ENCODE measurements at places on chromosomes 12 and 14.
A peak's percentile ranks its signal among the peaks of the same experiment; 100 is the strongest.

DNA sequence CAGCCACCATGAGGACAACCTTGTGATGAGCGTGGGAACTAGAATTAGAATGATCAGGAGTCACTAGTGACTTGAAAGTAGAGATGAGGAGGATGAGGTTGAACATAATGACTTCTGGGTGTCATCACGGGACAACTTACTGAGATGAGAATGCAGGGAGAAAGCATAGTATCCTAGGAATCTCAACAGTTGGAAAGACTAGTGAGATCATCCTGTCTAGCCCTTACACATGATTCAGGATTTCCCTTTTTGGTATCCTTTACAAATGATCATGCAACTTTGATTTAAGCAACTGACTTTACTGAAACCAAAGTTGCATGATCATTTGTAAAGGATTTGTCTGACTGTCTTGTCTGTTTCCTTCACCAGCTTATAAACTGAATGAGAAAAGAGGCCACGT lies 51.8 kb upstream of the HIF1A start:
- DNase-seq, result no peak

DNA sequence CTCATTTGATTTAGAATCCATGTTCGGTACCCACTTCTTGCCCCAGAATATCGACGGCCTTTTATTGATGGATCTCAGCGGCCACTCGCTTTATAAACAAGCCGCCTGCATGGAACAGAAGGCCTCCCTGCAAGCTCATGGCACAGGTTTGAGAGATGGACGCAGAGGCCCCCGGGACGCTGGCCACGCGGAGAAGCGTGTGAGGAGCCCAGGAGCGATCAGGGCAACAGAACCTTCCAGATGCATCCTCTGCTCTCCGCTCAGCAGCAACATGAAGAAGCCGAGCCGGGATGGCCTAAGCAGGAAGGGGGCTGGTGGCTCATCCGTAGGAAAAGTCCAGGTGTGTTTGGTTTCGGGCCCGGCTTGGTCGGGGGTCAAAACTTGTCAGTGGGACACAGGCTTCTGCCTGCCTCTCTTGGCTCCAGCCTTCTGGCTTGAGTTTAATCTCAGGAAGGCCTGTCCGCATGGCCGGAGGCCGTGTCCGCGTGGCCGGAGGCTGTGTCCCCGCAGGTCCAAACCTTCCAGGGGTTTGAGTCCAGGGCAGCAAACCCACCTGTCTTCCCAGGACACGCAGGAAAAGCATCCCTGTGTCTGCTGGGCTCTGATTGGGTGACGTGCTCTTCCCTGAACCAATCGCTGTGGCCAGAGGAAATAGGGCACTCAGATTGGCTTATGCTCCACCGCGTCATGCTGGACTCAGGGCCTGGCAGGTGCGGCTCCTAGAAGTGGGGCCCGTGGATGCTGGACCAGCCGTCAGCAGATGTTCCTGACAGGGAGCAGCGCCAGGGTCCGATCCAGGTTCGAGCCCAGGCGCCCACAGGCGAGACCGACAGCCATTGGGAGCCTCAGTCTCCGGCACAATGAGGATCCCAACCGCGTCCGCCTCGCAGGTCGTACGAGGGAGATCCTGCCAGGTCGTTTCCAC lies 65.0 kb downstream of the GALNT9 start:
- no peak for DNase-seq

GRCh38 chr14:101357559-101358319 lies 203.6 kb upstream of the DIO3 start:
- DNase-seq, result no peak

- no peak for DNase-seq
Measured at GRCh38 chr12:64998371-64999147, 122.5 kb downstream of the WIF1 start.

GRCh38 chr12:122250047-122250446 lies 16.2 kb downstream of the VPS33A start:
- peak; percentile 34 for DNase-seq

GRCh38 chr12:122902854-122903692 lies 7.1 kb upstream of the VPS37B start:
- no peak for DNase-seq

GRCh38 chr12:45130881-45131281 lies 80.0 kb upstream of the DBX2 start:
- peak; percentile 47 for DNase-seq

DNA sequence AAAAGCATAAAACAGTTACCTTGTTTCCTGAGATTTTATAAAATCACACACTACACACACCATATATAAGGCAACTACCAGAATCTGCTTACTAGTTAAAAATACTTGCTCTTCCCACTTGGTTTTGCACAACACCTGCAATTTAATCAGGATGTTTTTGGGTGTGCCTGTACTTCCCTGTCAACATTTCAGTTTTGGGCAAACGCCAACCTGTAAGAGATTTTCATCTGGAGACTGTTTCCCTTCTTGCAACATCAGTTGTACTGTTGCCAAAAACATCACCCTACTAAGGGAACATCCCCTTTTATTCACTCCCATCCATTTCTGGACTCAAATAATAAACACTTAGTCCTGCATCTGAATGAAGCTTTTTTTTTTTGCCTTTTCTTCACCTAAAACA lies 172.3 kb downstream of the DUSP6 start:
- DNase-seq, result no peak

GRCh38 chr14:75417674-75418073 lies 10.1 kb upstream of the JDP2 start:
- no peak for DNase-seq

DNA sequence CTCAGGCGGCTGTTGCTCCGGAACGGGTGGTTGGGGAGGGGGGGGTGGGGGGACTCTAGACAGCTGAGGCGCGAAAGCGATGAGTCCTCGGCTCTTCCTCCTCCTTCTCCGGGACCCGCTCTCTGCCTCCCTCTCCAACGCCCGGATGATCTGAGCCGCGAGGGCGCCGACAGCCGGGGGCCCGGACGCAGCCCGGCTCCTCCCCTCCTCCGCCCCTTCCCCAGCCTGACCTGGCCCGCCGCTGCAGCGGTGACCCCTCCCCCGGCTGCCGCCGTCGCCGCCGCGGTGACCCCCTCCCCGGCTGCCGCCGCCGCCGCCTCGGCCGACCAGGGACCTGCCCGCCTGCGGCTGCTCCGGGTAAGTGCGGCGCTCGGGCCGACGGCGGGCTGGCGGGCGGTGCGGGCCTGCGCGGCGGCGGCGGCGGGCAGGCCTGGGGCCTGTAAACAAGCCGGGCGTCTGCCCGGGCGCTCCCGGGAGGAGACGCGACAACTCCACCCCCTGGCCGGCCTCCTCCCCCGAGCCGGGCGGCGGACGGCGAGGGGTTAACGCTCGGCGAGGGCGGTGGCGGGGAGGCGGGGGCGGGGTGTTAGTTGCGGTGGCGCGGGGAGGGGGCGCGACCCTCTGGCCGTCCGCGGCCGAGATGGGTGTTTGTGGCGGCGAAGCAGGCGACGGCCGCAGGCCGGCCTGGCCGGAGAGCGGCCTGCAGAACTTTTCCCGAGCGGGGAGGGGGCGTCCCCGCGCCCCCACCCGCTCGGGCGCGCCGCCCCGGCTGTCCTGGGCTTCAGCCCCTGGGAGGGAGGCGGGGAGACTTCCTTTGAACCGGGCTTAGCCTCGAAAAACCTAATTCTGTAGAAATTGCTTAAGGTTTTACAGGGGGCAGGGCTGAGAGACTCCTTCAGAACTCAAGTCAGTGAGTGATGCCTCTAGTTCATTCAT lies 568 bp downstream of the PPM1A start:
- DNase-seq, result peak; percentile 67

GRCh38 chr14:77347751-77348150 lies 26.9 kb downstream of the GSTZ1 start:
- no peak for DNase-seq

DNA sequence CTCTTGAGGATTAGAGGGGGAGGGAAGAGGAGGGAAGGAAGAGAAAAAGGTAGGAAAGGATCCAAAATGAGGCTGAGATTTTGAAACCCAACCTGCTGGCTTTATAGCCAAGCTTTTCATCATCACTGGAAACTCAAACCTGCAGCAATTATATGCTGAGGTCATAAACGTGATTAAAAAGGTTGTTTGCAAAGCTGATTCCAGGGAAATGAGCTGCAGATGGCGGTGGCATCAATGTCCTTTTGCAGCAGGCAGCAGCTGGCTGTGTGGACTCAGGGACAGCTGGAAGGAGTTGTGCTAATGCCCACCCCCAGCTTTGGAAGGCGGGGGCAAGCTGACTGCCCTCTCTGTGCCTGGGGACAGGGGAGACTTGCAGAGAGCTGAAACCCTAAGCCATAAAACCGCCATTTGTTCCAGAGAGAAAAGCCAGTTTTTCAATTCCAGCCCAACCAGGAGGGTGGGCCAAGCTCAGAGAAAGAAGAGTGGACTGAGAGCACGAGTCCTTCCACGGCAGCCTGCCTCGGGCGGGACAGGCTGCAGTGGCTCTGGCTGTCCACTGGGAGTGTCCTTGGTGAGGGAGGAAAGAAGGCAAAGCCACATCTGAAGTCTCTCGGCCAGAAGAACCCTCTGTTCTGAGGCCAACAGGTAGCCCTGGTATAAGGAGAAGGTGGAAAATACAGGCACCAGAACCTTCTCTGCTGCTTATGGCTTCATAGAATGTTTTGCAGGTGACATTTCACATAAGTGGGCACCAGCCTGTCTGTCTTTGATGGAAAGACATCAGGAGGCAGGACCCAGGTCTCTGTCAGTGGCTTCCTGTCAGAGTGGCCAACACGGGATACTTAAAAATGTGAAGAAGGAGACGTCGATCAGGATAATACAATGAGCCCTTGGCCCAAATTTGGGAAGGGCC lies 90.7 kb downstream of the SINHCAF start:
- DNase-seq, result peak; percentile 45

- DNase-seq, result no peak
Measured at GRCh38 chr12:121036810-121037326, 2.2 kb downstream of the OASL start.

DNA sequence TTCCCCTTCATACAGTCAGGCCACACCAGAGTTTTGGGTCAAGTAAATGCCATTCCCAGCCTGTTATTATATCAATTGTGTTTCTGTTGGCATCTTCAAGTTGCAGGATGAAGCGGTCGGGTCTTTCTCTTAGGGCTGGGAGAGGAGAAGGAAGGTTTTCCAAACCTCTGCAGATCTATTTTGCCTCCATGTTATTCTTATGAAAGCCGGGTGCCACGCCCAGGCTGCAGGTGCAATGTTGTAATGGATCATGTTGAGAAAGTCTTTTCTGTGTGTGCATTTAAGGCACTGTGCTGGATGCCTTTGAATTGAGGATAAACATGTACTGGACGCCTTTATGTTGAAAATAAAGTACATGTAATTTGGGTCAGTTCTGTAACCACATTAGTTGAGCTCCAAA lies 164.4 kb upstream of the HIF1A start:
- no peak for DNase-seq

DNA sequence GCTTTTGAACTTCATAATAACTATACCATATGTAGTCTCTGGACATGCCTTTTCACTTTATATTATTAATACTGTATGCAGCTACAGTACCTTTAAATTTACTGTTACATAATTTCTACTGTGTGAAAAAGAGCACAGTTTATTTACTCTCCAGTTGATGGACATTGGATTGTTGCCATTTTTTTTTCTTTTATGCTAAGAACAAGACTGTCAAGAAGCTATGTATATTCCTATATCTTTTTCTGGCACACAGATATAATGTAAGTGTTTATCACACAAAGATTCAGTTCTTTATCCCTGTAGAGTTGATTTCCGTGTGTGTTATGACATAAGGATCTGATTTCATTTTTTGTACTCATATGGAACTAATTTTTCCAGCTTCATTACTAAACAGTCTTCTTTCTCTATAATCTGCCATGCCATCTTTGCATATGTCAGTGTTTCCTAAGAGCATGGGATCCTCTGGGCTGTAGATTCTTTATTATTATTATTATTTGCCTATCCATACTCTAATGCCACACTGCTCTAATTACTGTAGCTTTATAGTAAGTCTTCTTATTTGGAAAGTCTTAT lies 593.0 kb upstream of the ATP2B1 start:
- DNase-seq, result no peak

DNA sequence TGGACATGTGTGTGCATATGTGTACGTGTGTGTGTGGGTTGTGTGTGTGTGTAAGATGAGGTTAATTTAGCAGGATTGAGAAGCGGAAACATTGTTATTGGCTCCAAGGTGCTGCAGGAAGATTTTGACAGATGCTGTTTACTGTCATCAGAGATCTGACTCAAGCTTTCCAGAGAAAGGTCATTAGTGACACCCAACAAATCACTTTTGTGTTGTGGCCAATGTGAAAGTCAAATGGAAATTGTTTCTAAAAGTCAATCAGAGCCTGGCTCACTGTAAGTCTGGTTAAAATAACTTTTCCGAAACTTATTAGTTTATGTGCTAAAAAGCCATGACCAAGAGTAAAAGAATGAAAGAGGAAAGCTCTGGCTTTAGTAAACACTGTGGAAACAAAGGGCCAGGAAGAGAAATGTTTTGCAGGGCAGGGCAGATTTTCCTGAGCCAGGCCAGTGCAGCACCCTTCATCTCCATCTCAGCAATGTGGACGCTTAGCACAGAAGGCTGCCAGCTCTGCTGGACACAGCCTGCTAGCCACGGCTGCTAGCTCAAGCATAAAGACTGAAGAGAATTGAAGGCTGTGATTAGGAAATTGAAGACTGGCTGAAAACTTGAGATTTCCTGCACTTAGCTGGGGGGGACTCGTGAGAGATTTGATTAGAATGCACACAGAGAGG lies 235.8 kb downstream of the NEDD1 start:
- DNase-seq, result no peak

DNA sequence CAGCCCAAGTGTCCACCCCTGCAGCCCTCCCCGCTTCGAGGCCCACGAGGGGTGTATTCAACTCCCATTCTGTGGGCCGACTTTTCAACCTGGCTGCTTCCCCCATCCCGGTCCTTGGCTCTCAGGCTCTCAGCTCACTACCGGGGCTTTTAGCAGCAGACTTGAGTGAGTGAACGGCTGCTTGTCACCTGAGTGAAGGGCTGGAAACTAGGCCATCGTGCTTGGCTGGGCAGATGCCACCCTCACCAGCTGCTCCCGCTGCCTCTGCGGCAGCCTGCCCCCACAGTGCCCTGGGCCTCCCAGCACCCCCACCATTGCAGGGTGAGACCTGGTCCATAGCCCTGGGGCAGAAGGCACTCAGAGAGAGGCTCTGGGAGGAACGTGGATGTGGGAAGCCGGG lies 59.9 kb downstream of the SLC6A12 start:
- DNase-seq, result no peak

DNA sequence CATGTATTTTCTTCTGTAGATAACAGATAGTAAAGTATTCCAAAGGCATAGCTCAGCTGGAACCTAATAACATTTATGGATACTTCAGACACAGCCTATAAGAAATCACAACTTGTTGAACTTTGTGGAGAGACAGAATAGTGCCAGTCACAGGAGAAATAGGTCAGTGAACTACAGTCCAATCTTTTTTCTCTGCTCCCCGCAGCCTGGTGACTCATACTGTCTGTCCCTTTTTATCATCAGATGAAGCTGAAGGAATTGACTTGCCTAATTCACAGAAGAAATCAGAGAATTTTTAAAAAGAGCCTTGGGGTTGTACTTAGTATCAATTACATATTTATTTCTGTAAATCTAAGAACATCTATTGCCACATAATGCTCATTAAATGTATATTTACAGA lies 222.3 kb downstream of the ALG10 start:
- no peak for DNase-seq

- DNase-seq, result no peak
Measured at GRCh38 chr12:114658002-114658441, 26.0 kb downstream of the TBX3 start.

- DNase-seq, result peak; percentile 65
Measured at GRCh38 chr14:34722723-34723545, 8.5 kb upstream of the CFL2 start.

GRCh38 chr12:28089338-28089737 lies 100.9 kb upstream of the CCDC91 start:
- DNase-seq, result no peak

- DNase-seq, result no peak
Measured at GRCh38 chr12:43407816-43408645, 144.0 kb downstream of the ADAMTS20 start.

All from NCI-H510A treated with DMSO at 0.1 percent for 48 hours (cell line).